GM20000 (cell line): ENCODE measurements at places on chromosomes 2 and 18.

DNA sequence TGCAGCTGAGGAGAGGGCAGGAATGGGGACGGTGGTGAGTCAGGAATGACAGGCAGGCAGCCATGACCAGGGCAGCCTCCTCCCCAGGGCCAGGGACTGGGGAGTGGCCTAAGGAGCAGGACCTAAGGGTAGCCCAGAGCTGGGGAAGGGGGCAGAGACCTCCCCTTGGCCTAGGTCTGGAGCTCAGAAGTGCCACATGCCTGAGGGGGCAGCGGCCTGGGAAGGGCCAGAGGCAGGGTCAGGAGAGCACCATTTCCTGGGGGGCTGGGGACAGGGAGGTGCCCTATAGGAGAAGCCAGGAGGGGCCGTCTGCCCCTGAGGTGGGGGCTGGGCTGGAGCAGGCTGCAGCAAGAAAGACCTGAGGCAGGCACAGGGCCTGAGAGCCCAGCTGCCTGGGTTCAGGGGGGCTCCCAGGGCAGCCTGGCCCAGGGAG lies 20.9 kb downstream of the CFLAR start:
- no peak for DNase-seq

GRCh38 chr2:19642501-19642900 lies 259.3 kb downstream of the TTC32 start:
- no peak for DNase-seq

DNA sequence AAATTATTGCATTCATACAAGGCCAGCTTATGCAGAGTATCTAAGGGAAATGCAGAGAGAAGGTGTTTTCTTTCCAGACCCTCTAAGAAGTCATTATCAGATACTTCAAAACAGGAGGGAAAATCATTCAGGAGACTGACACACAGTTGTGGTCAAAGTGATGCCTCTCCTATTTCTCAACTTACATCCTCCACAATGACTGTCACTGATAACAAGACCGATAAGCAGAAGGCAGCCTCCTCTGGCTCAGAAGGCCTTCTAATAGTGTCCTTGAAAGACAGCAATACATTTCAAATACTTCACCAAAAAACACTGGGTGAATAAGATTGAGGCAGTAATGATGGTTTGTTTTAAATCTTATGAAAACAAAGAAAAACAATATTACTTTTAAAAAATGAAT lies 199.7 kb downstream of the PIEZO2 start:
- DNase-seq, result no peak

- DNase-seq, result no peak
Observed at GRCh38 chr2:99694331-99694730, 204.5 kb upstream of the REV1 start.

- DNase-seq, result no peak
Observed at GRCh38 chr2:71813807-71814470, 333.7 kb downstream of the CYP26B1 start.

DNA sequence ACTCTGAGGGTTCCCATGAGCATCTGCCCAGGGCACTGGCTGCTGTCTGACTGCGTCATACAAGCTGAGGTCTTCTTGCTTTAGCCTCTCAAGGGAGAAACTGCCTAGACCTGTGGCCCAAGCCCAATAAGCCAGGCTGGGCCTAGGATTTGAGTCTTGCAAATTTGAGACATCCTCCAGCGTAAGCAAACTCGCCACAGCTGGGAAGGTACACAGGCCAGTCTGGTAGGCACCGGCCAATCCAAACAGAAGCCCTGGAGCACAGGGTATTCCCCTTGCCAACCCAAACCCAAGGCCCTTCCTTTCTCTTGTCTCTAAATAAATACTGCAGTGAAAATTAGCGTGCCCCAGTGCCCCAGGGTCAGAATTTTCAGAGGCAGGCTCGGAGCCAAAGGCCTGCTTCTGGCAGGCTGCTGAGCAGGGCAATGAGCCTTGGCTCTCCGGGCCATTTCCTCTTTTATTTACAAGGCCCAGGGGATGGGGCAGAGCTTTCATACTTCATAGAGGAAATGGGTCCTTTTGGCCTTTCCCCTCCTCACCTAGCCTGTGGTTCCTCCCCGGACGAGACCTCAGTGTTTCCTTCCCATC lies 33.3 kb downstream of the POLR1A start:
- DNase-seq, result peak; percentile 29

DNA sequence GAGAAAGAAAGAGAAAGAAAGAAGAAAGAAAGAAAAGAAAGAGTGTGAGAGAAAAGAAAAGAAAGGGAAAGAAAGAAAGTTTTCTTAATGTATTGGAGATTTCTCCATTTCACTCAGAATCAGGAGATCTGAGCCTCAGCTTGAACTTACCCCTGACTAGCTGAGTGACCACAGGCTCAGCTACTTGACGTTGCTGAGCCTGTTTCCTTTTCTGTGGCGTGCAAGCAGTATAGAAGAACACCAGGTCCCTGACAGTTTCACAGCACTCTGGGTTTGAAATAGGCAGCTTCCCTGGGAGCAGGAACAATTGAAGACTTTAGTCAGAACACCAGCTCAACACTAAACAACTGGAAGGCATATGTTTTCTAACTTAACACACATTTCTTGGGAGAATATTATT lies 44.7 kb downstream of the MARCO start:
- DNase-seq, result no peak

DNA sequence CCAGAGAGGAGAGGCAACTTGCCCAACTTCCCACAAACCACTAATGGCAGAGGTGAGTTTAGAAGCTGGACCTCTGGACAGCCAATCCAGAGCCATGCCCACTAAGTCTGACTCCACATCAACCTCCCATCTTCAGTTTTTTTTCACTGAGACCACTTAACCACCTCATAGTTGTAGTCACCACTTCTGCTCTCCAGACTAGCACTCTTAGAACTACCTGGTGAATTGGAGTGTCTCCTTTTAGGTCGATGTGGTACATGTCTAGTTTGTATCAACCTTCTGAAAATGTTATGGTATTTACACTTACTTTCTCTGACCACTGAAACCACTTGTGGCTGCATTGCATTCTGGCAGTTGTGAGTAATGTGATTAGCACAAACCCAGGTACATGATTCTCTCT lies 743.6 kb upstream of the FANCL start:
- no peak for DNase-seq

DNA sequence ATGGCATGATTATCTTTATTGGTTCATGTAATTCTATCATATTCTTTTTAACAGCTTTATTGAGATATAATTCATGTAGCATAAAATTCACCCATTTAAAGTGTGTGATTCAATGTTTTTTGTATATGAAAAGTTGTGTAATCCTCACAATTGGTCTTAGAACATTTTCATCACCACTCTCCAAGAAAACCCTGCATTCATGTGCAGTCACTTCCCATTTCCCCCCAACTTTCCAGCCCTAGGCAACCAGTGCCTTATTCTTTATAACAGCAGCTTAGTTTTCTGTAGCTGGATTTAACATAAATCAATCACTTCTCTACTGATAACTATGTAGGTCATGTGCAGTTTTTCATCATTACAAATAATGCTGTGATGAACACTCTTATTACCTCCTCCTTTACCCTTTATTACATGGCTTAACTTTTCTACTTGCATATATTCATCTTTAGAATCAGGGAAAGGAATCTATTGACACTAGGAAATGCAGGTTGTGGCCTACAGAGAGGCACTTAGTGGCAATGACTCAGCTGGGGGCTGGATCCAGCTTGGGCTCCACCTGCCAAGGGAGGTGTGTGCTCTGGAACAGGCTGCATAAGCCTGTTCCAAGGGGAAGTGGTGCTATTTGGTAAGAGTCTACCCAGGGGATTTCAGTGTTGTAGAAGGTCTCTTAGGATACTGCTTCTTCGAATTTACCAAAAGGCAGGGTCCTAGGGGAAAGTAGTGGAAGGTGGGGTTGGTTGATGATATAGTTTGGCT lies 89.1 kb downstream of the ETAA1 start:
- no peak for DNase-seq

GRCh38 chr18:10416065-10416464 lies 38.4 kb upstream of the APCDD1 start:
- DNase-seq, result no peak

- no peak for DNase-seq
Observed at GRCh38 chr18:70420146-70420898, 131.5 kb downstream of the SOCS6 start.
